ENCODE measurements at places on chromosomes 2 and 18. TPM values are rescaled to one million over a fixed set of nuclear protein-coding genes. Genes with fewer than 3 reads are reported as not detected.

DNA sequence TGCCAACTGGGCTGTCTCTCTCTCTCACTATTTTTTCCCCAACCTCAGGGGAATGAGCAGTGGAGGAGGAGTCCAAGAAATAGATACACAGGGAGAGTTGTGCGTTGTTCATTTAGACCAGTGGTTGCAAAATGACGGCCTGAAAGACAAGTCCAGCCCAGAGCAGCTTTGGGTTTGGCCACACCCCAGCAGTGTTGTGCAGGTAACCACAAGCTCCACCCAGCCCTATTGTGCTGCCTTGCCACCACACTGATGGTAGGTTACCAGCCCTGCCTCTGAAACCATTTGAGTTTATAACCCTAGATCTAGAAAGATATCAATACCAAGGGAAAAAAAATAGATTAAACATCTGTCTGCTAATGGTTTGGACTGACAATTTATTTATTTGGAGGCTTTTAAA, 144.3 kb downstream of the CMPK2 start:
- no peaks in the 10 kb centered on the region for H3K4me1 ChIP-seq
- no peak overlapping the region for H3K4me3 ChIP-seq
- no peaks in the 10 kb centered on the region for H3K36me3 ChIP-seq
- no peak for DNase-seq

GRCh38 chr2:200667413-200667812, 81.6 kb downstream of the AOX1 start:
- no peak overlapping the region for H3K4me3 ChIP-seq
- H3K4me1 ChIP-seq: no peaks in the 10 kb centered on the region
- H3K27ac ChIP-seq: no peak overlapping the region
- DNase-seq: no peak
- peaks cover 29% of the 10 kb centered on the region for H3K27me3 ChIP-seq

DNA sequence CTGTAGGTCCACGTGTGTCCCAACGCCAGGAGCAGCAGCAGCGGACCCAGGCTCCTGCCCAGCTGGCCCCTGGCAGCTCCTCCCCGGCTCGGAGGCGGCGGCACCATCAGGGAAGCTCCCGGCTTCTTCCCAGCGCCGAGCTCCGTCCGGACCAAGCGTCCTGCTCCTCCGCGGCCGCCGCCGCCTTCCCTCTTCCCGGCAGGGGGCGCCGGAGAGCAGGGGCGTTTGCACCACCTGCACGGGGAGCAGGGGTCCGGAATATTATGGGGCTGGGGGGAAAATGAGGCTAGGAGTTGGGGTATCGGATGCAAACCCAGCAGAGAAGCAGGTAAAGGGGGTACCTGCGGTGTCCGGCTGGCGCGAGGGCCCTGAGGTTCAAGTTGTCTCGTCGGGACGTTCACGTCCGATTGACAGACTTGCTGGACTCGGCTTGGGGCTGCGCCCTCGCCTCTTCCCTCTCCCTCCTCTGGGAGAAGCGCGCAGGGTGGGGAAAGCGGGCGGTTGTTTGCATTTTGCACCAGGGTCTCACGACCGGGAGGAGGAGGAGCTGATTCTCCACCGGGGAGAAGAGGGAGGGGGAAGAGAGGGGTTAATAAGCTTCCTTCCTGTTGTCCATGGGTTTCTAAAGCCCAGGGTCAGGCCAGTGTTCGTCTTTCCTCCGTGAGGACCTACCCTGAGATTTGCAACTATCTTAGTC, at the start of gene CCBE1:
TSS of gene CCBE1 (minus strand) at position 188 of the 697 bp plus-strand sequence.
- no peak within 1 kb of the TSS for H3K27ac ChIP-seq
- peaks cover 67% of the 10 kb centered on the region for H3K27me3 ChIP-seq
- DNase-seq: no peak
- H3K4me3 ChIP-seq: peak within 1 kb of the TSS; percentile 52

DNA sequence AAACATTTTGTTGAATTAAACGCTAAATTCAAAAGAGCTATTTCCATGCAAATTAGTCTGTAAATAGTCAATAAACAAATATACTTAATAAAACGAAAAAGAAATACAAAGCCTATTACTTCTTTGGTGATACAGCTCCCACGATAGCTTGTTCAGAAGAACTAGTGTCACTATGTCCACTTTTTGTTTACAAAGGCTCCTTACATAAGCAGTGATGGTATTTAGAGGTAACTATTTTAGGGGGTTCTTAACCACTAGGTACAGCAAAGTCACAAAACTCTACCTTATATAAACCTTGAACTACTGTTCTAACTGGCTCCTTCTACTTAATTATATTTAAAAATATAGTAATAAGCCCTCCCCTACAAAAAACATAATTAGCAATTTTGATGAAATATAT, 21.9 kb downstream of the ALS2 start:
- H3K4me1 ChIP-seq: no peaks in the 10 kb centered on the region
- H3K4me3 ChIP-seq: no peak overlapping the region
- H3K27ac ChIP-seq: no peak overlapping the region
- peaks cover under 1% of the 10 kb centered on the region for H3K36me3 ChIP-seq

DNA sequence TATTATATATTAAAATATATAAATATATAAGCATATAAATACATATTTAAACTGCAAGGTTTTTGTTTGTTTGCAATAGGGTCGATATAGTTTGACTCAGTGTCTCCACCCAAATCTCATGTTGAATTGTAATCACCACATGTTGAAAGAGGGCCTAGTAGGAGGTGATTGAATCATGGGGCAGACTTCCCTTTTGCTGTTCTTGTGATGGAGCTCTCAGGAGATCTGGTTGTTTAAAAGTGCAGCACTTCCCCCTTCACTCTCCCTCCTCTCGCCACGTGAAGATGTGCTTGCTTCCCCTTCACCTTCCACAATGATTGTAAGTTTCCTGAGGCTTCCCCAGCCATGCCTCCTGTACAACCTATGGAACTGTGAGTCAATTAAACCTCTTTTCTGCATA, 2137.3 kb upstream of the CELF4 start:
- no peaks in the 10 kb centered on the region for H3K27me3 ChIP-seq
- H3K27ac ChIP-seq: no peak overlapping the region

DNA sequence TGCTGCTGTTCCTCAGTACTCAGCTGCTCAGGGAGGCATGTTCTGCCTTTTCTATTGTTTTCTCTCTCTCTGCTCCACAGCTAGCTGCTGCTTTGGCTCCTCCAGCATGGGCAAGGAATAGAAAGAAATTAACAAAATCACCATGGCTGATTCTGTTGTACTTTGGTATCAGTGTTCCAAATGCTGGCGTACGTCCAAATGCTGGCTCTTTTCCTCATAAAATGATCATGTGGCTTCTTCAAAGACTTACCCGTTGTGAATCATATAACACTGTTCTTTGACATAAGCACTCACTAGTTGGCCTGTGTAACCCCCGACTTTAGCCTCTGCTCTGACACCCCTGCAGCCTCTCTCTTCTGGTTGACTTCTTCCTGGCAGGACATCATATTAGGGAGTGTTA, 547.6 kb downstream of the CPS1 start:
- no peak overlapping the region for H3K27ac ChIP-seq
- H3K27me3 ChIP-seq: no peaks in the 10 kb centered on the region
- no peak for DNase-seq
- H3K4me1 ChIP-seq: no peaks in the 10 kb centered on the region
- H3K36me3 ChIP-seq: no peaks in the 10 kb centered on the region

GRCh38 chr2:1964659-1965058, 220.3 kb upstream of the PXDN start:
- no peaks in the 10 kb centered on the region for H3K4me1 ChIP-seq
- H3K27ac ChIP-seq: no peak overlapping the region
- no peak overlapping the region for H3K4me3 ChIP-seq

DNA sequence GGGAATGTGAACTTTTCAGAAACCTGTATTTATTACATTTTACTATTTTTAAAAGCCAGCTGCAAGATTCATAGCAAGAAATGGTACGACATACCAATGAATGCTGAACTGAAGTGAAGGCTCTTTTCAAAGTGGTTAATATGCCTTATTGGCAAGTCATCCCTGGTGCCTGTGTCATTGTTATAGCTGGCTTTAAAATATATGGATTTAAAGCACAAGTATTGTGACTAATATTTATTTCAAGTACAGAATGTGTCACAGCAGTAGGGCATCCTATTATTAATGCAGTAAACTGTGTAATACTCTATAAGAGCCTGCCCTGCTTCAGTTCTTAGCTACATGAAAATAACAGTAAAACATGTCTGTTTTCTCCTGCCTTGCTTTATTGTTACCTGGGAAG, 10.8 kb downstream of the TSHZ1 start:
- H3K27me3 ChIP-seq: no peaks in the 10 kb centered on the region
- H3K4me3 ChIP-seq: no peak overlapping the region
- H3K4me1 ChIP-seq: peaks cover 26% of the 10 kb centered on the region

NOSTRIN gene
- total RNA-seq: not detected

SCN1A gene
- total RNA-seq: not detected

ANKRD30B gene
- not detected for total RNA-seq

Data from T-helper 17 cell (primary cell).